ENCODE measurements at places on chromosomes 6 and 20.
A peak's percentile ranks its signal among the peaks of the same experiment; 100 is the strongest.

DNA sequence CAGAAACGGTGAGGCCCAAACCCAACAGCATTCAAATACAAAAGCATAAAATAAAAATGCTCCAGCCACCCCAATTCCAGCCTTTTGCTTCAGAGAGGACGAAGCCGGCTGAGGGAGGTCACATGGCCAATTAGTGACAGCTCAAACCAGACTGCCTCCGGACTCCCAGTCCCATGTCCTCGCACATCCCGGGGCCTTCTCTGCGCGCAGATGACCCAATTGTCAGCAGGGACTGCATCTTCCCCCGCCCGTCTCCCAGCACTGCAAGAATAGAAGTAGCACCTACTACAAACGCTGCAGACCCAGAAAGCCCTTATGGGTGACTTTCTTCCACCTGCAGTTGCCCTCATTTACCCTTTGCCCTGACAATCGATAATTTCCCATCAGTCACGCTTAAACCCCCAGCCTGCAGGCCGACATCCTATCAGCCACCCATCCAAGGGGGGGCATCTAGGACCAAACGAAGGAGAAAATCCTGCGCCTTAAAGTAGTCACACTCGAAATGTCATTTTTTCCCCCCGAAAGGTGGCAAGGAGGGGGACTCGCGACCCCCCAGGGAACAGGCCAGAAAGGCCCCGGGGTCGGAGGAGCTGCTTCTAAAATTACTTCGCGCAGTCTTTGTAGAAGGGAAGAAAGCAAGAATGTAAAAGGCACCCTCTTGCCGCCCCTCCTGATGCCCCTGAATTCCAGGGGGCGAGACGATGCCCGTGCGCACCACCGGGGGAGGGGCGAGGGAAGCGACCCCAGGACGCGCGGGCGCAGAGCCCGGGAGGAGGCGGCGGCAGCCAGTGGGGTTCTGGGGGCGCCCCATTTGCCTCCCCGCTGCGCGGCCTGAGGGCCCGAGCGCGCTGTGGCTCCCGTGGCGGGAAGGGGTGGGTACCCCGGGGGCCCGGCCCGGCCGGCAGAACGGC is 792 bp downstream of the SLC23A2 start:
- DNase-seq: peak; percentile 10

GRCh38 chr6:20416567-20417345 is 15.1 kb downstream of the E2F3 start:
- DNase-seq: no peak

GRCh38 chr20:21303872-21304586 is 898 bp downstream of the XRN2 start:
- no peak for DNase-seq

- peak; percentile 13 for DNase-seq
Measured at GRCh38 chr20:51526106-51526470, 16.4 kb downstream of the NFATC2 start.

GRCh38 chr6:146785001-146785585 is 186.3 kb downstream of the ADGB start:
- peak; percentile 51 for DNase-seq

DNA sequence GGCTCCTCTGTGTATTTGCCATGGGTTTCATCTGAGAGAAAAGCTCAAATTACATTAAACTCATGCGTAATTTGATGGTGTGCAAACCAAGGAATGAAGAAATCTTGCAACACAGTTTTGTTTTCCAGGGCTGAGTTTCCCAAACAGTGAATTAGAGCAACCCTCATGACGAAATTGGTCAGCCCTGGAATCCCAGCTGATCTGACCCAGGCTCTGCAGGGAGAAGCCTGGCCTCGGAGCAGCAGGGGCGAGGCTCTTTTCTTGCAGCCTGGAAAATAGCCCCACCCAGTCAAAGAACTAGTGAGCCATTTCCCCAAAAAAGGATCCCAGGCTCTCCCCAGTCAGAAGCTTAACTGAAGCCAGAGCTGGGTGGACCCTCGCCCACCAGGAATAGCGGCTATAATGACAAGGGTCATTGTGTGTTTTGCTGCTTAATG is 107.3 kb upstream of the SNX9 start:
- no peak for DNase-seq

DNA sequence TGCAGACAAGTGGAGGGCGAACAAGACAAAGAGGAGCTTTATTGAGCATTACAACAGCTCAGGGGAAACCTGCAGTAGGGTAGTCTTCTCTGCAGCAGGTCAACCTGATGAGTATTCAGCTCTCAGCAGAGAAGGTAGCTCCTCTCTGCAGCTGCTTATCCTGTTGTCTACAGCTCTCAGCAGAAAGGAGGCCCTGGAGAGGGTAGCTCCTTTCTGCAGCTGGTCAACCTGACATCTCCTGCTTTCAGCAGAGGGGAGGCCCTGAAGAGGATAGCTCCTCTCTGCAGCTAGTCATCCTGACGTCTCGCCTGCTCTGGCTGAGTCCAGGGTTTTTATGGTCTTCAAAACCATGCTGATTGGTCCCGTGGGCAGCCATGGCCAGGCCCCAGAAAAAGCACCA is 113.6 kb downstream of the CD24 start:
- no peak for DNase-seq

GRCh38 chr6:139643986-139644385 is 269.5 kb upstream of the CITED2 start:
- no peak for DNase-seq

DNA sequence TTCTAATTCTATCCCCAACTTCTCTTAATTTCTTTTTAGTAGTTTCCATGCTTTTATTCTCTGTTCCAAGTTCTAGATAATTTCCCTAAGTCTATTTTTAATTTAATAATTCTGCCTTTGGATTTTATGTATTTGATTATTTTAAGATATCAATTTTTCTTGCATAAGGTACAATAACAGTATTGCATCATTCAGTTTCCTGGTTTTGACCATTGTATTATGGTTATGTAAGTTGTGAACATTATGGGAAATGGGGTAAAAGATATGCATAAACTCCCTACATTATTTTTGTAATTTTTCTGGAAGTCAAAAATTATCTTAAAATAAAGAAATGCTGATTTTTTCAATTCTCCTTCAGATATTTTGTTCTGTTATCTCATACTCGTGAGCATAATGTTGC is 21.1 kb upstream of the CENPW start:
- DNase-seq: no peak

GRCh38 chr6:41441598-41442351 is 104.4 kb upstream of the FOXP4 start:
- no peak for DNase-seq

DNA sequence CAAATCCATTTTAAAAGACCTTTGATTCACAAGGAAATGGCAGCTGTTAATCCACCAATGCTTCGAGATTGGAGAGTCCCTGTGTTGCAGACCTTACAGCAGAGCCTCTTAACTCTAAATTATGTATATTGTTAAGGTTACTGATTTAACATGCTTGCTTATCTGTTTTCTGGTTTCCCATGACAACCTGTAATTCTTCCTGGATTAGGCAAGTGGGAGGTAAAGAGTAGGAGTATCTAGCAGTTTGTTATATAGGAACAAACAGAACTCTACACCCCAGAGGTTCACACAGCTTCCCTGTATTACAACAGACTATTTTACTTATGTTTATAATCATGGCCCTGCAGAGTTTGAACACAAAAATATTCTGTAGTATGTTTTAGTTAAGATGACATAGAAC is 39.5 kb downstream of the NKX2-4 start:
- DNase-seq: no peak

- no peak for DNase-seq
Measured at GRCh38 chr6:130359736-130360135, 6.1 kb upstream of the TMEM200A start.

DNA sequence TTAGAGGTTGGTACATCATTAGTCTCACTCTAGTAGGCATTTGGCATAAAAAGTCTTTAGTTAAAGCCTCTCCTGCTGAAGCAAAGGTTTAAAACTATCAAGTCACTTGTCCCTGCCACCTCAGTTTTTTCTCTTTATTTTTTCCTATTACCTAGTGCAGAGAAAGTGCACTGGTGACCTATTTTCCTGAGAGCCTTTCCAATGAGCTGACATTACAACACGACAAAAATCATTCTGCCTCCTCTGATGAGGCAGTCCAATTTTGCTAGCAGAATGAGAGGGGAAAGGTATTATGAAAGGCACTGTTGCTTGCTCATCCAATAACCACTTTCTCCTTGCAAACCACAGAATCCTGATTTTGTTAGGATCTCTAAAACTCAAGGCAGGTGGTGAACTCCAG is 73.3 kb upstream of the SGK1 start:
- peak; percentile 59 for DNase-seq

DNA sequence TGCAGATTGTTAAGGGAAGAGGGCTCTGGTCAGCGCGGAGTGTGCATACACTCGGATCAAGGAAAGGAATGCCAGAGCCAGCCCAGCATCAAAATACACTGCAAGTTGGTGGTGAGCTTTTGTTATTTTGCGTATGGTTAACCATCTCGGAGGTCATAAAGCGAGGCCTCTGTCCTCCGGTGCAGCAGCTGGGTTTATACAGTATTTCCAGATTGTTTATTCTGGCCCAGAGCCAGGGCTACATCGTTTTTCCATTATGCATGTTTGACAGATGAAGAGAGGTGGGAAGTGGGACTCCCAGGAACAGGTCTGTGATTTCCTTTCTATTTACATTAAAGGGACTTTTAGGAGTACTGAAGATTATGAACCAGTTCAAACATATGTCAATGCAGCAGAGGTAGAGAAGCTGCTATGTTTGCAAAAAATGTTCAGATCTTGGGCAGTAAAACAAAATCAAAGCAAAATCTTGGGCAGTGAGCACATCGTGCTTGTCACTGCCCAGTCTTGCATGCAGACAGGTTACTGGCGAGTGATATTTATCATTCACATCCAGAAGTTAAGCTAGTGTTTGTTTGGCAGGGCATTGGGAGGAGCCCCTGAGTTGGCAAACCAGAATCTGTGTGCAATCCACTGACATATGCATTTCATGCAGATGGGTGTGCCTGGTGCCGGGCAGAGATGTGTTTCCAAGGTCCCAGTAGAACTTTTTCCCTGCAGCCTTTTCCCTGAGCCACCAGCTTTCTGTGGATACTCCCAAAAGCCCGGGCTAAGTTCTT is 256.3 kb upstream of the TAB2 start:
- peak; percentile 97 for DNase-seq

DNA sequence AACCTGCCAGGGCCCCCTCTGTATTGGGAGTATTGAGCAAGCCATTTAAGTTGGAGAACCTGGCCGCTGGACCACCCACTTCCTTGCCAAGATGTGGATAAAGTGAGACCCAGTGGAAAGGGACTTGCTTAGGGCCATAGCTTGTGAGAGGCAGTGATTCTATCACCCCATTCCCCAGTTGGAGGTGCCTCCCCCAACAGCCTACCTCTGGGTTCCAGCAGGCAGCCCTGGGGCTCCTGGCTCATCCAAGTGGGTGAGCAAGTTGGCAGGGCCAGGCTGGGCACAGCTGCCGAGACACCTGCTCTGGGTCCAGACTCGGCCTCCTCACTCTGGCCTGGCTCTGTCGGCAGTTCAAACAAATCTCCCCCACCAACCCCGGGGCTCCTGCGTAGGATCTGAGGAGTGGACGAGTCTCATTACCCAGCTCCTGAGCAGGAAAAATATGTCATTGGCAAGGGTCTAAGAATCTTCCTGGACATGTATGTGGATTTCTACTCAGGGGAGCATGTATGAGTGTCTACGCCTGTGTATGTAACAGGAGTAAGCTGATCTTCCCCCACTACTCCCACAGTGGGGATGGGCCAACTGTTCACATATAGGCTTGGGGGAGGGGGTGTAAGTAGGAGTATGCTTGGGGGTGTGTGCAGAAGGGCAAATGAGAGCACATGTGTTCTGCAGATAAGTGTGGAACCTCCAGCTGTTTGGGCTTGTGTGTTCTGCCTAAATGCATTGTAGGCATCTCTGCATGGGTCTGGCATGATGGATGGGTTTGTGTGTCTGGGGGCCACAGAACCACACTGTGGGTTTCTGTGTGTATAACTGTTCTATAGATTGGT is 1.9 kb downstream of the ID1 start:
- DNase-seq: peak; percentile 61

- no peak for DNase-seq
Measured at GRCh38 chr6:74283532-74283931, 587.5 kb downstream of the CD109 start.

GRCh38 chr6:20234136-20234535 is 21.9 kb upstream of the MBOAT1 start:
- no peak for DNase-seq

GRCh38 chr6:28251661-28252008 is 434 bp downstream of the ZKSCAN4 start:
- DNase-seq: no peak

GRCh38 chr6:168452685-168453377 is 11.8 kb downstream of the SMOC2 start:
- no peak for DNase-seq

DNA sequence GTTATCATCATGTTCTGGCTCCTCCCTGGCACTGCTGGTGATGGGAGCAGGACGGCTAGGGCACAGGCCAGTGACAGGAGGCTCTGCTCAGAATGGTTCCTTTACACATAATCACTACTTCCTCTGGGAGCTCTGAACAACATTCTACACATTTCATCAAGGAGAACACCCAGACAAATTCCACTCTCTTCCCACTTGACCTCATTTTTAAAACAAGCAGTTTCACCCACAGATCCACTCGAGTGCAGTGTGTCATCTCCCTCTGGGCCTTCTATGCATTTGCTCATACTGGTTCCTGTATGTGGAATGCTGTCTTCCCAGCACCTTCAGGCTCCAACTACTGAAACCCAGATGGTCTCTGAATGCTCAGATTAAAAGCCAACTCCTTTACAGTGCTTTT is 84.8 kb downstream of the ELOVL5 start:
- DNase-seq: no peak

GRCh38 chr20:59829054-59829785 is 104.2 kb downstream of the SYCP2 start:
- no peak for DNase-seq

- DNase-seq: no peak
Measured at GRCh38 chr6:98560841-98561240, 273.5 kb upstream of the POU3F2 start.

DNA sequence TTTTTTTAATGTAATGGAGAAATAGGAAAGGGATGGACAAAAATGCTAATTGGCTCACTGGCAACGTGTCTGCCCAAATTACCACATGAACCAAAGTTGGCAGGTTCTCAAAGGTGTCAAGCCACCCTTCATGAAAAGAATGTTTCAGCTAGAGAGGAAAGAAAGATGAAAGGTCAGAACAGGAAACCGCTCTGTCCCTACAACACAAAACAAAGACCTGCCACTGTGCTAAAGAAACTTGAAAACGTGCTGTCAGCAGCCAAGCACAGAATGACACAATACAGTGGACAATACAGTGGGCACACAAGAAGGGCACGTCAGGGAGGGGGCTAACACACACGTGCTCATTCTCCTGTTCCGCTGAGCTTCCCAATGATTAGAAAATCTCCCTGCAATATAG is 4.9 kb downstream of the PREP start:
- no peak for DNase-seq

DNA sequence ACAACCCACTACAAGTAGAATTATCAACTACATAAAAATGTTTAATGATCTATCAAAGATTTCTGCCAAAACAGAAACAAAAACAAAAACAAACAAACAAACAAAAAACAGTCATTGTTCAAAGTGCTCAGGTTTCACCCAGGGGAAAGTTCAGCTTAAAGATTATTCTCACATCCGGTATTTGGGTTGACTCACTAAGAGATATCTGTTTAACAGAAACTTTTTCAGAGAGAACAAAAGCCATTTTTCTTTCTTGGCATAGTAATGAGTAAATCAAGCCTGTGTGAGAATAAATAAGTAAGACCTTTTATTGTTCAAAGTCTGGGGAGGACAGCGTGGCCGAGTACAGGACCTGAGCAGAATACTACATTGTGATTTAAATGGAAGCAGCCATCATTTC is 143.6 kb downstream of the RCAN2 start:
- no peak for DNase-seq

GRCh38 chr6:83343121-83343520 is 87.7 kb downstream of the ME1 start:
- no peak for DNase-seq

GRCh38 chr20:34525709-34526416 is 9.6 kb downstream of the DYNLRB1 start:
- no peak for DNase-seq

Data from NCI-H1092 treated with DMSO at 0.1 percent for 48 hours (cell line).